H9 (cell line): ENCODE measurements at places on chromosomes 3 and 15.

DNA sequence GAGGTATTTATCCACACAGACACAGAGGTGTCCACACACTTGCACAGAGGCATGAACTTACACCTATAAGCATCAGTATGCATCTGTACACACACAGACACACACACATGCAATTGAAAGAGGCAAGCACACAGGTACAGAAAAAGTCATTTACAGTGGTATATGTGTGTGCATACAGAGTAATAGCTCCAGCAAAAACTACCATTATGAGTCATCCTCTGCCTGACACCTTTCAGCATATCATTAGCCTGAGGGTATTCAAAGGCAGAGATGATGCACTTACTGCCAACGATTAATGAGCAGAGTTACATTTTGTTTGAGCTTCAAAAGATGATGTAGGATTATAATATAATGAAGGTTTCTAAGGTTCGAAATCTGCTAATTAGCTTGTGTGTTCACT, 100.3 kb upstream of the TPRG1 start:
- DNase-seq: no peak

GRCh38 chr15:47964229-47964628, 156.6 kb upstream of the SLC24A5 start:
- no peak for DNase-seq

- no peak for DNase-seq
Observed at GRCh38 chr3:98855806-98856400, 45.6 kb downstream of the DCBLD2 start.

- DNase-seq: peak; percentile 78
Observed at GRCh38 chr15:68550498-68551295, 28.1 kb upstream of the CORO2B start.

DNA sequence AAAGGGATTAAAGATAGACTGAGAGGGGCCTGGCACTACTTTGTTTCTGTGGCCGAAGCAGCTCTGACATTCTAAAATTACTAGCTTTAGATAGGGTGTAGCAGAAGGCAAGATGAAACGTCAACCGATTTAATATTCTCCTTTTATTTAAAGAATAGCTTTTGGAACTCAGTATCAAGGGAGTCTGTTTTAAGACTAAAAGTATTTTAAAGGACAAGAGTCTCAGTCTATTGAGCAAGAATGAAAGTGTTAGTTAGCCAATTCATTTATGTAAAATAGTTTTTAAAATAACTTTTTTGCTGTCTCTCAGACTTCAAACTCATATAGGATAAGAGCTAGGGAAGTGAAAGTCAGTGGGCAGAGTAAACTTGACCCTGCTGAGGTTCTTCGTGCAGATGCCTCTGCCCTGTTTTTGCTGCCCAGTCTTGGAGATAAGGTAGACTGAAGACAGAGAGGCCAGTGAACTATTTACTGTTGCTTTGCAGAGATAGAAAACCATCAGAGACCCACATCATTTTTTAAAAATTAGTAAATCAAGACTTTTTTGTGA, 1090.9 kb downstream of the ROBO2 start:
- DNase-seq: no peak

DNA sequence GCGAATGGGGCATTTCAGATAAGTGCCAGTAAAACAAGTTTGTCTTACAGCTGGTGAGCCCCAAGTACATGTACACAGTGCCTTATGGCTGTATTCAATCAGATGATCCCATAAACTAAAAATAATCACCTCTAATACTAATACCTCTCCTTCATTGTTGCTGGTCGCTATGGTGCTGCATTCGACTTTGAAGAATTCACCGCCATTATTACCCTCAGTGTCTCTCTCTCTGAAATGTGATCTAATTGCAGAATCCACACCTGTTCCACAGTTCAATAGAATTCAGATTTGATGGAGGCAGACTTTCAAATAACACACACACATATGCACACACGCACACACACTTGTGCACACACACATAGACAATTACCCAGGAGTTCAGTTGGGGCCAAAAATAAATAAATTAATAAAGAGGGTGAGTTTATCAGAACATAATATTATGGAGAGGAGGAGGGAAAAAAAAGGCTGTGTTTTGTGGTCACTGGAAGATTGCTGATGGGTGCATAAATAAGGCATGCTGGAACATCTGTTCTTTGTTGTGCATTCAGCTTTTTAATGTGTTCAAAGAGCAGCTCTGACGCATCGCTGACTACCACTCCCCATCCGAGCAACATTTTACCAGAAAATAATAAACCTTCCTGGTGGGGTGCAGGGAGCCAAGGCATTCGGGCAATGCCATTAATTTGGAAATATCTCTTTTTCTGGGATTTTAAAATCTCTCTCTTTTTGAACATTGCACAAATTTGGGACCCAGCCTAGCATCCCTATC, 235.7 kb downstream of the SATB1 start:
- DNase-seq: no peak

DNA sequence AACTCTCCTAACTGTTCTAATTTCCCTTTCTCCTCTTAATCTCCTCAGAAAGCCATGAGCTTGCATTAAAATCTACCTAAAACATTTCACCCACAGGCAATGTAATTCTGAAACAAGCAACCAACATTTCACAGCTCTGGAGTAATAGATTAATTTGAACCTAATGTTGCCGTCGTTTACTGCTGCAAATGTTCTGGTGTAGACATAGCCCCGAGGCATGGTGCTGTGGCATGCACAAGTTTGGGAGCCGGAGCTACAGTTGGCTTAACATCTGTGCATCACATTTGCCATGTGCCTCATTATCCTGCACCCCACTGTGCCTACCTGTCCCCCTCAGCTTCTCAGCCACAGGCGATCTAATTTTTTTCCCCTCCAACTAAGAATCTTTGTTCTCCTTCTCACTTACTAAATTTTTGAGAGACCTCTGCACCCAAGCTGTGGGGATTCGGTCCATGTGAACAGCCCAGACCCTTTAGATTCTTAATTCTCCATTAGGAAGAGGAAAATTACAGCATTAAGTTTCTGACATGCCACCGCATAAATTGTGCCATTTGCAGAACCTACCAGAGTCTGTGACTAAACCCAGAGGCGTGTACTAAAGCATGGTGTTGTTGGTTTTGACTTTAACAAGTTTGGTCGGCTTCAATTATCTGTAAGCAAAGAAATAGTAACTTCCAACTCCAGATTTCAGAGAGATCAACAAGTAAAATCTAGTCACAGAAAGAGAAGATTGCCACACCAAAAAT, 419.2 kb downstream of the MECOM start:
- DNase-seq: no peak
